ENCODE measurements at places on chromosomes 6 and 20. TPM values are rescaled to one million over a fixed set of nuclear protein-coding genes. Genes with fewer than 3 reads are reported as not detected.

The ZBP1 gene
- total RNA-seq, result not detected

The ANKRD66 gene
- total RNA-seq, result not detected

The MYMX gene
- not detected for total RNA-seq

The OGFR gene
- total RNA-seq, result 33.1 TPM

- no peak for DNase-seq
Observed at GRCh38 chr6:97989451-97989850, 706.4 kb upstream of the MMS22L start.

DNA sequence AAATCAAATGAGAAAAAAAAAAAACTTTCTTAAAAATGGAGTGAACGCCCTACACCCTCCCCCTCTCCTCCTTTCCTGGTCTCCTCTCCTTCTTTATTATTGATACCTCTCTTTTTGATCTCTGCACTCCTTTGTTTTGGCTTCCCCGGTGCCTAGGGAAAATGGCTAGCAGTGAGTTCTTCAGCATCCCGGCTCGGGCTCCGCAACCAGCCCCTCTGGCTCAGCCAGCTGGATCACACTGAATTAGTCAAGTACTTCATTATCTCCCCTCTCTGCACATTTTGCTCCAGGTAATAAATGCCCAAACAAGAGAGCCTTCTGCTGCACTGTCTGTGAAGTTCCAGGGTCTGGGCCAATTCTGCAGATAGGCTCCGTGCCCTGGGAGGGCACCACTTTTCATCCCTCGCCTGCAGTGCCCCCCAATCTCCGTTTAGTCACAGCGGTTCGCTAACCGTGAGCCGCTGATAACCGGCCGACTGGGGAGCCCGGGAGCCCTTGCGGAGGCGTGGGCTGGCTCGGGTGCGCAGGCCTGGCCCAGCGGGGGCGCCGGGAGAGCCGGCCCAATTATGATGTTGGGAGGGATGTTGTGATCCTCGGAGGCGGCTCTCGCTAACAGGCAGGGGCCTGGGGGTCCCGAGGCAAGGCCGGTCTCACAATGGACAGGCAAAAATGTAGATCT, 301.9 kb downstream of the TFAP2A start:
- DNase-seq, result peak; percentile 35

DNA sequence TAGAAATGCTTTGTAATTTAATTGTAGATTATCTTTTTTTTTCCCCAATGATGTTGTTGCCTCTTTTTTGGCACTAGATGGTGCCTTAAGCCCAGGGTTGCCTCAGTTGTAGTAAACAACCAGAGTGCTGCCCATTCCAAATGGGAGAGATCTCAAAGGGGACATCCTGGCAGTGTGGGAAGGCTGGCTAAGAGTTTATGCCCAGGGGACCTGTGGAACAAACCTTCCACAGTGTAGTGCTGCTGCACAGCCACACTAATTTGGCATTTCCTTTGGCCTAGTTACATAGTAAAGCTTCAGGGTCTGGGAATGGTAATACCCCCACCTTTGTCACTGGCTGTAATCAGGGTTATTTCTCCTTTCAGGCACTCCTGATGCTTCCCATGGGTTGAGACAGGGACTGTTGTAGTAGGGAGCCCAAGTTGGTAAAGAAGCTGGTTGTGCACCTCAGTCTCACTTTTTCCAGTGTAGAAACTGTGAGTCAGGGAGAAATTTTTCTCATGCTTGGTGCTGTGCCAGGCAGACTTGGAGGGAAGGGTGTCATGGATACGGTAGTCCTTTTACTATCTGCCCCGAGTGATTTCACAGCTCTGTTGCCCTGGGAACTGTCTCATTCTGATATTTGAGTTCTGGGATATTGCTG, 177.8 kb upstream of the ECI2 start:
- no peak for DNase-seq

DNA sequence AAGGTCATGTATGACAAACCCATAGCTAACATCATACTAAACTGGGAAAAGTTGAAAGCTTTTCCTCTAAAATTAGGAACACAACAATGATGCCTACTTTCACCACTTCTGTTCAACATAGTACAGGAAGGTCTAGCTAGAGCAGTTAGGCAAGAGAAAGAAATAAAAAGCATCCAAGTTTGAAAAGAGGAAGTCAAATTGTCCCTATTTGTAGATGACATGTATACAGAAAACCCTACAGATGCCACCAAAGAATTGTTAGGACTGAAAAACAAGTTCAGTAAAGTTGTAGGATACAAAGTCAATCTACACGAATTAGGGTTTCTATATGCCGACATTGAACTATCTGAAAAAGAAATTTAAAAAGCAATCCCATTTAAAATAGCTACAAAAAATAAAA, 89.4 kb upstream of the GLP1R start:
- no peak for DNase-seq

- DNase-seq, result no peak
Observed at GRCh38 chr6:30781395-30781742, 37.0 kb upstream of the IER3 start.

GRCh38 chr6:90703336-90703735, 116.5 kb upstream of the MAP3K7 start:
- DNase-seq, result no peak

DNA sequence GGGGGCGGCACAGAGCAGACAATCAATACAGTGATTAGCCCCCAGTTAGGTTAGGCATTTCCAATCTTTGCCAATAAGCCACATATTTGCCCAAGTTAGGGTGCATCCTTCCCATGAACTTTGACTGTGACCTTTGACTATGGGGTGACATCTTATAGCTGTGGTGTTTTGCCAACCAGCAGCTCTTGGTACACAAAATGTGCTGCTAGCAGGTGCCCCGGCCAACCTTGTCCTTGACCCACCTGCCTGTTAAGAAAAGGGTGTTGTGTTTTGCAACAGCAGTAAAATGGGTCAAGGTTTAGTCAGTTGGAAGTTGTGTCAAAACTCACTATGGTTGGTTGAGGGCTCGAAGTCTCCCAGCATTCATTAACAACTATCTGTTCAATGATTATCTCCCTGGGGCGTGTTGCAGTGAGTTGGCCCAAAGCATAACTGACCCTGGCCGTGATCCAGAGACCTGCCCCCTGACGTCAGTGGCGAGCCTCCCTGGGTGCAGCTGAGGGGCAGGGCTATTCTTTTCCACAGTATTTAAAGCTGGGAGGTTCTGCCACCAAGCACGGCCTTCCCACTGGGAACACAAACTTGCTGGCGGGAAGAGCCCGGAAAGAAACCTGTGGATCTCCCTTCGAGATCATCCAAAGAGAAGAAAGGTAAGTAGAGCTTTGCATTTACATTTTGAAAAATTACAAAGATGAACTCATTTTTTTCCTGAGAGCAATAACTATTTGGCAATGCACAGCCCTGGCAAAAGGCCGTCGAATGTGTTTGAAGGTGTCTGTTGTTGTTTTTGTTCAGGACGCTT, at the start of gene PCK1:
PCK1 (plus strand) TSS at position 557 of the 802 bp plus-strand sequence. CDS start 302 bp downstream, outside the sequence.
- DNase-seq, result peak; percentile 72

DNA sequence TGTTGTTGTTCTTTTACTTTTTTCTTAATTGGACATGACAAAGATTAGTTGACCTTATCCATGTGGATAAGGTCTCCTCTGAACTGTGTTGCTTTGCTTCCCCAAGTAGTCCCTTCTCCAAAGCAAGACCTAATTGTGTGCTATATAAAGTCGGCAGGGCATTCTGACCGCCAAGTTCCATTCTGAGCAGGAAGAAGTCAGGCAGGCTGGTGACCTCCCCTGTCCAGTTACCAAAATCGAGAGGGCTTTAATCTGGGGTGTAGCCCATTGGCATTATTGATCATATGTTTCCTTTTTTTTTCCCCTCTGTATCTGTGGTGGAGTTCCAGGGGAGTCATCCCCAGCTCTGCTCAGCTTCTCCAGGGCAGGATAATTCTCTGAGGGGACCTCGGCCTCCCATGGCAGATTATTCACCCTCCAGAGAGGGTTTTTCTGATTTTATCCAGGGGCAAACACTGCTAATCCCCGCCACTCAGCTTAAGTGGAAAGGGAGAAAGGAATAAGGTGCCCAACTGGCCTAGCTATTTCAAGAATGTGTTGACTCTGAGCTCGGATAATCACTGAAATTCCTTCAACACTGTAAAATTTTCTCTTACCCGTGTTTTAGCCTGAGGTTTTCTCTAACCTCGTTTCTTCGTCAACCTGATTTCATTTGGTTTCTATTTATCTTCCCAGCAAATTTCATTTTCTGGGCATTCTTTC, 71.8 kb upstream of the L3MBTL3 start:
- no peak for DNase-seq

DNA sequence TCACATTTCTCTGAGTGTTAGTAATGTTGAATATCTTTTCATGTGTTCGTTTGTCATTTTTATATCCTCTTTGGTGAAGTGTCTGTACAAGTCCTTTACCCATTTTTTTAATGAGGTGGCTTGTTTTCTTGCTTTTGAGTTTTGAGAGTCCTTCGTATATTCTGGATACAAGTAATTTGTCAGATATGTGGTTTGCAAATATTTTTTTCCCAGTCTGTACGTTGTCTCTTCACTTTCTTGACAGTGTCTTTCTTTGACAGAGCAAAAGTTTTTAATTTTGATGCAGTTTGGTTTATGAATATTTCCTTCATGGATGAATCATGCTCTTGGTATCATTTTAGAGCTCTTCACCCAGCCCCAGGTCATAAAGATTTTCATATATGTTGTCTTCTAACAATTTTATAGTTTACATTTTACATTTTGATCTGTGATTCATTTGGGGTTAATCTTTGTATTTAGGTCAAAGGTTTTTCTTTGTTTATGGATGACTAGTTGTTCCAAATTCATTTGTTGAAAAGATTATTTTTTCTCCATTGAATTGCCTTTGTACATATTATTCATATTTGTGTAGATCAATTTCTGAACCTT, 152.5 kb downstream of the MRPL14 start:
- DNase-seq, result no peak

DNA sequence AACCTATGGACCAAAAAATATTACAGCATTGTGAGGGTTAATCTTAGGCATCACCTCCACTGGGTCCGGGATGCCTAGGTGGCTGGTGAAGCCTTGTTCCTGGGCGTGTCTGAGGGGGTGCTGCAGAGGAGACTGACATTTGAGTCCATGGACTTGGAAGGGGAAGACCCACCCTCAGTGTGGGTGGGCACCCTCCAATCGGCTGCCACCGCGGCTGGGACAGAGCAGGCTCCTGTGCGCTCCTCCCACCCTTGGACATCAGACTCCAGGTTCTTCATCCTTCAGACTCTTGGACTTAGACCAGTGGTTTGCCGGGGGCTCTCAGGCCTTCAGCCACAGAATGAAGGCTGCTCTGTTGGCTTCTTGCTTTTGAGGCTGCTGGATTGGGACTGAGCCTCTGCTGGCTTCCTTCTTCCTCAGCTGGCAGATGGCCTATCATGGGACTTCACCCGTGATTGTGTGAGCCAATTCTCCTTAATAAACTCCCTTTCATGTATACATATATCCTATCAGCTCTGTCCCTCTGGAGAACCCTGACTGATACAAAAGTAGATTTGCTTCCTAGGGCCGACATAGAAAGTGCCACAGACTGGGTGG, 113.1 kb downstream of the TTLL2 start:
- DNase-seq, result no peak

GRCh38 chr6:109059571-109060021, 35.0 kb downstream of the SESN1 start:
- DNase-seq, result no peak

DNA sequence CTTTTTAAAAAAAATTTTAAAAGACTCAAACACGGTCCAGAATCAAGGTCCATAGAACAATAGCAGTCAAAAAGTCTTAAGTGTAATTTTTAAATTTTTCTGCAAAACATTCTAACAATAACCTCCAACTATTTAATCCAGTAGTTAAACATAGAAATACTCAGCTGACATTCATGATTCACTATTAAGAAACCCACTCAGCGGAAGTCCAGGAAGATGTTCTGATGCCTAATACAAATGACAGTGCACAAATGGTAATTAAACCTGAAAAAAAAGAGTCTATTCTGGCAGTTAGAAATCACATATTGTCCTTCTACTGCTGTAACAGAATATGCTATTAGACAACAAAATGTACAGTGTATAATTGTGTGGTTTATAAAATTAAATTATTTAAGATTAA, 128.2 kb upstream of the BMP5 start:
- no peak for DNase-seq

DNA sequence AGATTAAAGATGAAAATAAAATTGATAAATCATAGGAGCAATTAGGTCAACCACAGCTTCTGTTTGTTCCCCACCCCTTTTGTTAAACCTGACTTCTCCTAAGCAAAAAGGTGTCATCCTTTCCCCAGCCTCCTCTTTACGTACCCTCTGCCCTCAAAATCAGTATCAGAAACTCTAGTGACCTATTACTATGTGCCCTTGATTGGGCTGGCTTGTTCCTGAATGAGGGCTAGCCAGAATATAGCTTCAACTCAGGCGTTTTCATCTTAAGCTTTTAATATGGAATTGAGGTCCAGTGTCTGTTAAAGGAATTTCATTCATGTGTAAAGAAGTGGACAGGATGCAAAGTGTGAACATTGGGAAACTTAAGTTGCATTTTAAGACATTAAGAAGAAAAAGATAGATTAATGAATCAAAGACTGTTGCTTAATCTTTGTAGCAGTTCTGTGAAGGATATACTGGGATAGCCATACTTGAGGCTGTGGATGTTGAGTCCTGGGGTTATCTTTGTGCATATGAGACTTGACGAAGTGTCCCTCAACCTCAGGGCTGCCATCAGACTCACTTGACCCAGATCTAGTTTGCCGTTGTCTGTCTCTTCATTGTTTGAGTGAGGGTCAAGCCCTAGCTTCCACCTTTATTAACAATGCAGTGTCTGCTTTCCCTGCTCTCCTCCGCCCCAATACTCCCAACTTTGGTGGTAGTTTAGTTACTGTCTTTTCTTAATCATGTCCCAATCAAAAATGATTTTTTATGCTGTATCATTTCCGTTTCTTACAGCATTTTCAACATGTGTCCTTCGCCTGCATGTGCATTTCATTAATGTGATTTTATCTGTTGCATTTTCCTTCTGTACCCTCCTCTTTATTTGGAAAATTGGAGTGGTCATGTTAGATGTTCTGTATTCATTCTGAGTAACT, 1.9 kb downstream of the TBPL1 start:
- no peak for DNase-seq

DNA sequence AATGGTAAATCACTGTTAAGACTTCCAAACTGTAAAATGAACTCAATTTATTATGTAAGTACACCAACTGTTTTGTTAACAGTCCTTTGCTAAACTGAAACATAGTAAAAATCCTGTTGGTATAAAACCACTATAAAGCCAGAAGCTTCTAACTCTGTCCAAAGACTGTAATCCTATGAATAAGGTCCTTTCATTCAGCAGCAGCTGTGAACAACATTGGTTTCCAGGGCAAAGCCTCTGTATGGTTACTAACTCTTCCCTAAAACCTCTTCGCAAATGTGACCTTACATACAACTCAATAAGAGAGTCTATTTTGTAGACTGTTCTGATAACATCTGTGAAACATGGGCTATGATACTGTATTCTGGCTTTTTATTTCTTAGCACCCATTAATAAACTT, 40.1 kb downstream of the NUP153 start:
- no peak for DNase-seq

Data from K562 (cell line).